ENCODE measurements at places on chromosomes 2 and 18.
A peak's percentile ranks its signal among the peaks of the same experiment; 100 is the strongest.

- DNase-seq = no peak
Observed at GRCh38 chr2:204282525-204282924, 262.8 kb upstream of the PARD3B start.

DNA sequence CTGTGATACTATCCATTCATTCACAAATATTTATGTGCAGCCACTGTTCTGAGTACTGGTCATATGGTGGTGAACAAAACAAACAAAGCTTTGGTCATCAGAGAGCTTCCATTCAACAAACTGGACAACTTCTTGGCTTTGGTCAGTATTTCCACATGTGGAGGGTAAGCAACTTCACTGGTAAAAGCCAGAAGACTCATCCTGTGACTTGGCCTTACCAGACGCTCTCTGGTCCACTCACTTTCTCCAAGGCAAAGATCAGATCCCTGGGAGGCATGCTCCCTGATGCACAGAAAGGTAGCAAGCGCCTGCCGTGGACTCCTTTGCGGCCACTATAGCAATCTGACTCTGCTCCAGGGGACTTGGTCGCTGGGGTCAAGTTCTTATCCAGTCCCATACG lies 179.5 kb downstream of the EN1 start:
- DNase-seq = no peak

- DNase-seq = no peak
Observed at GRCh38 chr2:15177103-15177502, 384.0 kb downstream of the NBAS start.

DNA sequence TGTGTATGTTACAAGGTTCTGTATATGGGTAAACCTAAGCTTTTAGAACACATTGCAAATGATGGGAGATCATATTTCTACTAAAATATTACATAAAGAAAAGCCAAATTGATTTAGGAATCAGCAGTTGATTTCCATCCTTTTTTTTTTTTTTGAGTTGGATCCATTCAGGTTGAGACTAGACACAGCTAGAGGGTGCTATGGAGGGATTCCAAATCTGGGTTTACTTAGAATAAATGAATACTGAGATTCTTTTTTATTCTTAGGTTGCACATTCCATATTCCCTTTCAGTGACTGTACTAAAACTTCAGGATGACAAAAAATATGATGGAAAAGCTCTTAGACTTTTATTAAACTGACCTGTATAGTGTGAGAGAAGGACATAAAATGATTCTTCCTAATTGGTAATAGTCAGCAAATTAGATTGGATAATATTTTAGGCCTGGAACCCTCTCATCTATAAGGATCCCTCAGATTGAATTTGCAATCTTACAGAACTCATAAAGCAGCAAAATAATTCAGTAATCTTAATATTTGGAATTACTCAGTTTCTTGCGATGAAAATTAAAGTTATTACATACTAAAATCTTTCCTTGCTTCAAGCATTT lies 183.3 kb upstream of the SESTD1 start:
- DNase-seq = no peak

- no peak for DNase-seq
Observed at GRCh38 chr2:156242874-156243273, 89.6 kb downstream of the NR4A2 start.

GRCh38 chr2:47008381-47009252 lies 93.0 kb upstream of the MCFD2 start:
- no peak for DNase-seq

DNA sequence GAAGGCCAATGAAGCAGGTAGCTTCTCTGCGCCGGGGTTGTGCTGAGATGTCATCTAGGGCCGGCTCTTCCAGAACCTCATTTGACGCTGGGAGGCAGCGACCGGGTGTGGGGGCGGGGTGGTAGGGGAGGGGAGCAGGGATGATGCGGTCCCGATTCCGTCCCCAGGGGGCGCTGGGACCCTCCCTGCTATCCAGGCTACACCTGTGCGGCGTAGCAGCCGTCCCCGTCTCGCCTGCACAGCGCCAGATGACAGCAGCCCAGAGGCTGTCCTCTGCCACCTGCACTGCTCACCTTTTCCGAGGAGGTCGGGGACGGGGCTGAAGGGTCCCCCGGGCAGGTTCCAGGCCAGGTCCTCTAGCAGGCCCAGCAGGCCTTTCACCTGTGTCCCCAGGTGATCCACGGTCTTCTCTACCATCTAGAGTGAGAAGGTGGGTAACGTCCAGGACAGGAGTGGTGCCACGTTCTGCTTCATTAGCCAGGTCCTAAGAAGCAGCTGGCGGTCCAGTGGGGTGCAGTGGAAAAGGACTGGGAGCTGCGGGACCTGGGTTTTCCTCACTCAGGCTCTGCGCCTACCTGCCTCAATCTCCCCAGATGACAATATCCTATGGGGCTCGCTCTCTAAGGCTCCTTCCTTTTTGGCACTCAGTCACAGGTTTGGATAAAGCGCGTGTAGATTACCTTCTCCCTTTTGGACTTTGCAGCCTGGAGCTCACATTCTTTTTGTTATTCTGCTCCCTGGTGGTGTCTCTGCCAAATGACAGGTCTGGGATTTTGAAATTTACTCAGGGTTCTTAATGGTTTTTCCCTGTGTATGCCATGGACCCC lies 56.0 kb upstream of the RAB6C start:
- DNase-seq = no peak

DNA sequence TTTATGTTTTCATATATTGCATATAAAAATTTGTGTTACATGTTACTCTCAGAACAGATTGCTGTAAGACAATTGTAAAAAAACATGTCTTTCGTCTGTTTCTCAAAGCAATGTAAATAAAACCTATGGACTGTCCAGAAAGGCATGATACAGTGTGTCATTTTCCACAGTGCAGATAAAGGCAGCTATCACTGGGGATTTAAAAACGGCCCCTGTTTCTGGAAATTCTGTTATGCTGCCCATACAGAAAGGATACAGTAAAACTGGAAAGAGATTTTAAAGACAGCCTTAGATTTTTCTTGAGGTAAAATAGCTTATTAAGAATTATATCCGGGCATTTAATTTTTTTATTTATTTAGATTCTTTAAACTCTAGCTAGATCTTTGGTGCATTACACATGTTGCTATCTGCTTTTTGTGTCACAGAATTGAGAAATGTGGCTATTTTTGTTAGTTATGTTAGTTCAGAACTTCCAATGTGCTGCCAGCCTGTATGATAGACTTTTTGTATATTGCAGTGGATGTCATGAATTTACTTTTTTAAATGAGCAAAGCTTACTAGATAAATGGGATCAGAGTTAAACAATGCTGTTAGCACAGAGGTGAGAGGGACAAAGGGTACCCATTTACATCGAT lies 859 bp upstream of the INO80D start:
- no peak for DNase-seq

DNA sequence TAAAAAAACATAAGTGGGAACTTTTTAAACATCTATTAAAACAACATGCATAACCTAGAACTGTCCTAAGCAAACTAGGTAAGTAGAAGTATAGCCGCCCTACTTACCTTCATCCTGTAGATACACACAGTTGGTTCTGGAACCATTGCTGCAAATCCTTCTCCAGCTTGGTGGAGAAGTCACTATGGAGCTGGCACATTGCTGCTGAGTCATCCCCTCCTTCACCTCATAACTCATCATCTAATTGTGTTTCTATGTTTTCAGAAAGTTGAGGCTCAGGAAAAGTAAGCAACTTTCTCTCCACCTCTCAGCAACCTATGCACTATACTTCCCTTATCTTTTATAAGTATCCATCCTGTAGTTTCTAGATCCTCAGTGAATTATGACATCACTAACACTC lies 269.8 kb upstream of the MMADHC start:
- DNase-seq = no peak

DNA sequence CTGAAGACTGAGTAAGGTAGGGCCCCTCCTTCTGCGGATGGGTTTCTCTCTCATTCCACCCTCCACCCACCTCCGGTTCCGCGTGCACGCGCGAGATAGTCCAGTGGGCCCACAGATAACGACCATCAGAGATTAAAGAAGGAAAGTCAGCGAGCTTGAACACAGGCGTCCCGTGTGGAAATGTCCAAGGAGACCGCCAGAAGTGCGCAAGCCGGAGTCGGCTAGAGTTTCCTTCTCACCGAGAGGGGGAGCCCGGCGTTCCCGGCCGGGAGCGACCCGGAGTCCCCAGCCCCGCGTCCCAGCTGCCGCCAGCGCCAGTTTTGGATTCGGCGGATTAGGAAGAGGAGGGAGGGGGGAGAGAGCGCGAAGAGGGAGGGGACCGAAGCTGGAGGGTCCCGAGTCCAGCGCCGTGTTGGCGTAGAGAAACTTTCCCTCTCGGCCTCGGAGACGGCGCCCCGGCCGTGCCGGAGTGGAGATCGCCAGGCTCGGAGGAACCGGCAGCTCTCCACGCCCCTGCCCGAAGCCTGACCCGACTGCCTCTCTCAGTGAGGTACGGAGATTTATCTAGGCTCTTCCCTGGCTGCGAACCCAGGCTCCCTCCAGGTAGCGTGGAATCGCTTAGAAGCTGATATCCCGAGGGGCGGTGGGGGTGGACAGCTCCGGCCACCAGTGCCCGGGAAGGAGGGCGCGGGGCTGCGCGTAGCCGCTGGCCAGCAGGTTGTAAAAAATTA lies at the start of gene GULP1:
Gene GULP1 (plus strand): TSS at position 258 of the 731 bp plus-strand sequence. CDS start 185,829 bp downstream, outside the sequence.
- DNase-seq = peak; percentile 75

GRCh38 chr18:21391074-21391673 lies 149.1 kb downstream of the GREB1L start:
- DNase-seq = no peak

GRCh38 chr2:165701147-165701546 lies 92.9 kb downstream of the GALNT3 start:
- no peak for DNase-seq

GRCh38 chr18:9709304-9709877 lies 1.3 kb downstream of the RAB31 start:
- no peak for DNase-seq

Data from Right ventricle myocardium inferior (tissue), 1 donor.